ENCODE measurements at places on chromosomes 7 and 10. TPM values are rescaled to one million over a fixed set of nuclear protein-coding genes. Genes with fewer than 3 reads are reported as not detected.

Gene OR13A1
- total RNA-seq: not detected

Gene TMEM225B
- 0.15 TPM for total RNA-seq

Gene MUC12
- not detected for total RNA-seq

Gene NKX6-2
- not detected for total RNA-seq

Gene ZNF438
- 15.9 TPM for total RNA-seq

Gene IL6
- 11.0 TPM for total RNA-seq

Gene SPDYE5
- not detected for total RNA-seq

Gene GIMAP6
- total RNA-seq: 89.9 TPM

All from mammary microvascular endothelial cell (primary cell).